ENCODE measurements at places on chromosomes 5 and 9.

GRCh38 chr9:7180247-7180646, 422.5 kb downstream of the KDM4C start:
- no peak for DNase-seq

GRCh38 chr5:165874851-165875250, 2369.4 kb downstream of the MAT2B start:
- DNase-seq: no peak

DNA sequence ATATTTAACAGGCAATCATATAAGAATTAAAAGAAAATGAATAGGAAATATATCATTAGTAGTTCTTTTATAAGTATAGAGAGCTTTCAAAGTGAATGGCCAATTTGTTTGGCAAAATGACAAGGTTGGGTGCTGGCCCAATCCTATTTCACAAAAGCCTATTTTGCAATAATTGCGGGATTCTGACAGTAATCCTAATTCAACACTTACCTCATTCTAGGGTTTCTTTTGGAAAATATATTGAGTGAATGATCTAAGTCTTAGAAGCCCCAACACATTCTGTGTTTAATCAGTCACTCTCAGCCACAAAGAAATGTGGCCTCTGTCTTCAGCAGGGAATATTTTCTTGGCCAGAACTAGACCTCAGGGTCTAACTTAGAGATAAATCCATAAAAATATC, 835.9 kb upstream of the ZNF608 start:
- DNase-seq: no peak

- DNase-seq: no peak
These were observed 125.4 kb upstream of the VLDLR start for GRCh38 chr9:2496169-2496568.

DNA sequence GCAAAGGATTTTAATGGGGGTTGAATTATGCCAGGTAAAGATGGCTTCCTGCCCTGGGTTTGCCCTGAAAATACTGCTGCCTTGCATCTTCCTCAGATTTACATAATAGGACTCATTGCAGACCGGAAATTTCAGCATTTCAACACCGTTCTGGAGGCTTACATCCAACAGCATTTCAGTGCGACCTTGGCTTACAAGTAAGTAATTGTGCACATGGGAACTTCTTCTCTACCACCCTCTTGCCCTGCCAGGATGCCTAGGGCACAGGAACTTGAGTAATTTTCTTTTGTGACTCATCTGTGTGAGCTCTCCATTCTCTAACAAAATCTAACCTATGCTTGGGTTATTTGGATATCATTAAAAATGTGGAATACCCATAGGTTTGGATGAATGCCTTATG, 80.2 kb downstream of the DOCK2 start:
- DNase-seq: no peak

DNA sequence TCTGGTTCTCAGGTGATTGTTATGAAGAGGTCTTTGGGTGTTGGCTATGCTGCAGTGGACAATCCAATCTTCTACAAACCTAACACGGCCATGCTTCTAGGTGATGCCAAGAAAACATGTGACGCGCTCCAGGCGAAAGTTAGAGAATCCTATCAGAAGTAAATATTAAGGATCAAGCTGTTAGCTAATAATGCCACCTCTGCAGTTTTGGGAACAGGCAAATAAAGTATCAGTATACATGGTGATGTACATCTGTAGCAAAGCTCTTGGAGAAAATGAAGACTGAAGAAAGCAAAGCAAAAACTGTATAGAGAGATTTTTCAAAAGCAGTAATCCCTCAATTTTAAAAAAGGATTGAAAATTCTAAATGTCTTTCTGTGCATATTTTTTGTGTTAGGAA, 101.3 kb downstream of the NNT start:
- no peak for DNase-seq

DNA sequence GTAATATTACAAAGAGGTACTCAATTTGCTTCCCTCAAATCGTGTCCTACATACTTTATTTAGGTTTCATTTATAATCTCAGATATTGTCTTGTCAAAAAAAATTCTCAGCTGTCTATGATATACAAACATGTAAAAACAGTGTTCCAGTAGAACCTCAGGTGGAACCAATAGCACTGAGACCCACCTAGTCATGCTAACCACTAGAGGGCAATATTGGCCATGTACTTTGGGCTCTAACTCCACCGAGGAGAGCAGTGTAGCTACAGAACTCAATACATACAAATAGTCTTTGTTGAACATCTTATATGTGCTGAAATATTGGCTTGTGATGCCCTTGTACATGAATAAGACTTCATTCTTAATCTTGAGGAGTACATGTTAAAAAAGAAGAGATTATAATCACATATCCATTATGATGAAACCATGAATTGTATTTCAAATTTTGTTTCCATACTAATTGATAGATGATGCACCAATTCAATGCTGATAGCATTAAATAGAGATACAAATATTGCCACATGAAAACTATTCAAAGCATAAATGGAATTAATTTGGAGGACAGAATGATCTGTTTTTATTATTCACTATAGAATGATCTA, 71.2 kb upstream of the CNTLN start:
- DNase-seq: no peak

- no peak for DNase-seq
These were observed 1.2 kb downstream of the ZCCHC9 start for GRCh38 chr5:81302596-81302995.

DNA sequence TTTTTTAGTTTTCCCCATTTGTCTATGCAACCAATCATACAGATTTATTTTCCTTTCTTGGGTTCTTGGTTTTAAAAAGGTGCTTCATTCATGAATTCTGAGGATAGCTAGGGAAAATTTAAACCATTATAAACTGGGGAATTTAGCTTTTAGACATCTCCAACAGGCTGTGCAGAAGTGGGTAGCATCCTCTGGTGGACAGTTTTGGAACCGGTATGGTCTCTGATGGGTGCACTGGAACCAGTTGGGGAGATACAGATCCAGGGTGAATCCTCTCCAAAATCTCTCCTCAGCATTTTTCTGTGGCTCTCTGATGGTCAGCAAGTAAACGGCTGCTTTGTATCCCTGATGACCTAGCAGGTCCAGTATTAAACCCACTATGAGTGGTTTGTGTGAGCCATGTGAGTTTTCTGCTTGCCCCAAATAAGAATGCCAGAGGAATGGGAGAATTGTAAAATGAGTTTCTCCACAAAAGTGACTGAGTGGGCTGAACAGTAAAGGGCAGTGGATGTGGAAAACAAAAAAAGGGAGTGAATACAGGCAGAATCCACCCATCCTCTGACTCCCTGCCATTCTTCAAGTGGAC, 9.1 kb upstream of the DNAJC25 start:
- DNase-seq: no peak

GRCh38 chr5:29960323-29960722, 1233.2 kb upstream of the CDH6 start:
- DNase-seq: no peak

DNA sequence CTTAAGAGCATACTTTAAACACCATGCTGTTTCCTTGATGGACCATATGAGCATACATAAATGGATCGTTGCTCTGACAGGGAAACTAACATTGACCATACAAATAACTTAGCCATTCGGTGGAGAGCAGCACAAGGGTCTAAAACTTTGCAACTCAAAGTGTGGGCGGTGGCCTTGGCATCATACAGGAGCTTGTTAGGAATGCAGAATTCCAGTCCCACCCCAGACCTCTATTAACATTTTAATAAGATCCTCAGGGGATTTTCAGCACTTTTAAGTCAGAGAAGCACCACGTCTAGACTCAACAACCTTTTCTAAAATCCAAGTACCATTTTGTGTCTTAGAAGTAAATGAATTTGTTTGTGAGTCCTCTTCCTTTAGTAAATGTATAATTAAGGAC, 260.9 kb downstream of the EBF1 start:
- no peak for DNase-seq

GRCh38 chr5:150497274-150497988, 10.5 kb upstream of the NDST1 start:
- DNase-seq: no peak

- DNase-seq: no peak
These were observed 26.6 kb upstream of the POMT1 start for GRCh38 chr9:131475956-131476776.

DNA sequence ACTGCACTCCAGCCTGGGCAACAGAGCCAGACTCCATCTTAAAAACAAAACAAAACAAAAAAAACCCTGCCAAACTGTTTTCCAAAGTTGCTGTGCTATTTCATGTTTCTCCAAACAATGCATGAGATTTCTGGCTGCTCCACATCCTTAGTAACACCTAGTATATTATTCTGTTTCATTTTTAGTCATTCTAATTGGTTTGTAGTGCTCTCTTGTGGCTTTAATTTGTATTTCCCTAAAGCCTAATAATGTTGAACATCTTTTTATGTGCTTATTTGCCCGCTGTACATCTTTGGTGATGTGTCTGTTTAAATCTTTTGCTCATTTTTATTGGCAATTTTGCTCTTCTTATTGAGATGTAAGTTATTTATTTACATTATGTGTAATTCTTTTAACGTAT, 18.4 kb upstream of the TTC1 start:
- DNase-seq: no peak

GRCh38 chr5:178439493-178440180, 150.6 kb downstream of the COL23A1 start:
- no peak for DNase-seq

DNA sequence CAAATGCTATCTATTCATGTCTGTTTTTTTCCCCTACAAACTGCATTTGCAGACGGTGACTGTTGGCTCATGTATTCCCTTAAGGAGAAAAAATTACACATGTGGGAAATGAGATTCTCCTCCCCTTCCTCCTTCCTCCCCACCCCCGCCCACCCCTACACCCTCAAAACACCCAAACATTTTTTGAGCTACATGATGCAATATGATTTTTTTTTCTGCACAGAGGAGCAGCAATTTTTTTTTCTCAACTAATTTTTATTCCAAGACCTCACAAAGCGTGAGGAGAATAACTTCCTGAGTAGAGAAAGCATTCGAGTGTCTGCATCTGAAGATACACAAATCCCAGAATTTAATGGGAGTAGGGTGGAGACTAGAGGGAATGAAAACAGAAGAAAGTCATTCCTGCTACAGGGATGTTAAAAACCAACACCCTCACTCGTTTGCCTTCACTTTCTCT, 118.1 kb downstream of the PRDM6 start:
- no peak for DNase-seq

- no peak for DNase-seq
These were observed 2344.7 kb upstream of the ACO1 start for GRCh38 chr9:30039712-30040111.

GRCh38 chr5:66986009-66986408, 210.6 kb downstream of the CD180 start:
- no peak for DNase-seq

- DNase-seq: no peak
These were observed 174.3 kb downstream of the SYK start for GRCh38 chr9:90975781-90976538.

GRCh38 chr9:106075960-106076327, 381.6 kb downstream of the TMEM38B start:
- no peak for DNase-seq

DNA sequence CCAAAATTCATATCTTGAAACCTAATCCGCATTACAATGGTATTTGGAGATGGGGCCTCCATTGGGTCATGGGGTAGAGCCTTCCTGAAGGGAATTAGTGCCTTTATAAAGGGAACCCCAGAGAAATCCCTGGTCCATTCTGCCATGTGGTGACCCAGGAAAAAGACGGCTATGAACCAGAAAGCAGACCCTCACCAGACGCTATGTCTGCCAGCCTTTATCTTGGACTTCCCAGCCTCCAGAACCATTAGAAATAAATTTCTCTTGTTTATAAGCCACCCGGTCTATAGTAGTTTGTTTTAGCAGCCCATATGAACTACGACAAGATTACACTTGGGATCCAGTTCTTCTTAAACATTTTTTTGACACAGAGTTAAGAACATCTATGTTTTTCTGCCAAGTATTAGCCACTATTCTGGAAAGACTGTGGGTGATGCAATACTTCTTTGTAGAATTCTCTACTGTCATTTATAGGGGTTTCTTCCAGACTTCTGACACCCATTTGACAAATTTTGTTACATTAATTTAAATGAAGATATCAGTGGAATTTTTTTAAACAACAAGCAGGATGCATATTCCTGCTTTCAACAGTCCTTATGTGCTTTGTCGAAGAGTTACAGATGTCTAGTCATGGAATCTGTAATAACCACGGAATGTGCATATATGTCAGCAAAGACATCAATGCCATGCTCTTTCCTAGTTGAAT, 572.4 kb downstream of the NR2F1-AS1 start:
- DNase-seq: no peak

DNA sequence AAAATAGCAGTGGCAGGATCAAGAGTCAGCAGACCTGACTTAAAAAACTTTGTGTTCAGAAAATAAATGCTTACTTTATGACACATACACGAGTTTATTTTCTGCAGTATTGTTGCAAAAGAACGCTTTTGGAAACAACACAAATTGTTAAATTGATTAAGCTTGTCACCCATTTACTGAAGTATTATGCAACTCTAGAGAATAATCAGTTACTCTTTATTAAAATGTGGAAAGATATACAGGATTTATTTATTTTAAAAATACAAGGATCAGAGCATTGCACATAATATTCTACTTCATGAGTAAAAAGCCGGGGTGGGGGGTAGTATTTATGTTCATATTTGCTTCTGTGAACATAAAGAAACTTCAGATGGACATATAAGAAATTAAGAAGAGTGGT, 20.0 kb downstream of the FYB1 start:
- DNase-seq: no peak

- DNase-seq: no peak
These were observed 458.0 kb upstream of the RIOK2 start for GRCh38 chr5:97641081-97641480.

- no peak for DNase-seq
These were observed 730.4 kb upstream of the MEF2C start for GRCh38 chr5:89613222-89613956.

GRCh38 chr9:90044710-90045151, 439.9 kb downstream of the GADD45G start:
- DNase-seq: no peak

- no peak for DNase-seq
These were observed 16.8 kb downstream of the SLC46A2 start for GRCh38 chr9:112873773-112874405.

DNA sequence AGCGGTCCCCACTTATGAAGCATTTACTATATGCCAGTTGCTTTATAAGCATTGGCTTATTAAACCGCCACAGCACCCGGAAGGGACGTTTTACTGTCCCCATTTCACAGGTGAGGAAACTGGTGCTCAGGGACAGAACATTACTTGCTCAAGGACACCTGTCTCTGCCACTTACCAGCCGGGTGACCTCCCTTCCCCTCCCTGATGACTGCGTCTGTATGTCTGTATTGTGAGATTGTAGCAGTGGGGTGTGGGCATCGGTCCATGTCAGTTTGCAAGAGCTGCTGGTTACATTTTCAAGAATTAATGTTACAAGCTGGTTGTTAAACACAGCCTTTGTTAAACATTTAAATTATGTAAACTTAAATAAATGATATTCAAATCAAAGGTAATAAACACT, 77.6 kb upstream of the LMX1B start:
- DNase-seq: no peak

- DNase-seq: no peak
These were observed 14.7 kb downstream of the TLN1 start for GRCh38 chr9:35717132-35717870.
